Testis (tissue), 5 donors: ENCODE measurements at places on chromosomes 1 and 21. TPM values are rescaled to one million over a fixed set of nuclear protein-coding genes. Genes with fewer than 3 reads are reported as not detected.

LCE1C gene
- total RNA-seq, result not detected

GNAT2 gene
- total RNA-seq, result 2.8 TPM

TPTE gene
- 71.1 TPM for total RNA-seq

DNA sequence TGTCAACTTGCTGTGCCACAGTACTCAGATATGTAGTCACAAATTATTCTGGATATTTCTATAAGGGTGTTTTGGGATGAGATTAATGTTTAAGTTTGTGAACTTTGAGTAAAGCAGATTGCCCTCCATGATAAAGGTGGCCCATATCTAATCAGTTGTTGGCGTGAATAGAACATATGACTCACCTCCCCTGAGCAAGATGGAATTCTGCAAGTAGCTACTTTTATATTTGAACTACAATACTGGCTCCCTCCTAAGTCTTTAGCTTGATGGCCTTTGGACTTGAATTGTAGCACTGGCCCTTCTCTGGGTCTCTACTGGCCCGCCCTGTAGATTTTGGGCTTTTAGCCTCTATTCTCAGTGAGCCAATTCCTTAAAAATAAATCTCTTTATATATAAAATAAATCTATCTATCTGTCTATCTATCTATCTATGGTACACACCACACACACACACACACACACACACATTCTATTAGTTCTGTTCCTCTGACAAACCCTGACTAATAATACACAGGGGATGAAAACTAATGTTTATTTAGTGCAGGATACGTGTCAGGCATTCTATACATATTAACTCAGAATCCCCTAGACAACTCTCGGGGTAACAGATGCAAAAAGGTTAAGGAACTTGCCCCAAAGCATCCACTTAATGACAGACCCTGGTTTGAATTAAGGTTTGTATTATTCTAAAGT, 37.9 kb upstream of the PDC start:
- DNase-seq, result no peak

KLHDC9 gene
- 55.8 TPM for total RNA-seq

DNA sequence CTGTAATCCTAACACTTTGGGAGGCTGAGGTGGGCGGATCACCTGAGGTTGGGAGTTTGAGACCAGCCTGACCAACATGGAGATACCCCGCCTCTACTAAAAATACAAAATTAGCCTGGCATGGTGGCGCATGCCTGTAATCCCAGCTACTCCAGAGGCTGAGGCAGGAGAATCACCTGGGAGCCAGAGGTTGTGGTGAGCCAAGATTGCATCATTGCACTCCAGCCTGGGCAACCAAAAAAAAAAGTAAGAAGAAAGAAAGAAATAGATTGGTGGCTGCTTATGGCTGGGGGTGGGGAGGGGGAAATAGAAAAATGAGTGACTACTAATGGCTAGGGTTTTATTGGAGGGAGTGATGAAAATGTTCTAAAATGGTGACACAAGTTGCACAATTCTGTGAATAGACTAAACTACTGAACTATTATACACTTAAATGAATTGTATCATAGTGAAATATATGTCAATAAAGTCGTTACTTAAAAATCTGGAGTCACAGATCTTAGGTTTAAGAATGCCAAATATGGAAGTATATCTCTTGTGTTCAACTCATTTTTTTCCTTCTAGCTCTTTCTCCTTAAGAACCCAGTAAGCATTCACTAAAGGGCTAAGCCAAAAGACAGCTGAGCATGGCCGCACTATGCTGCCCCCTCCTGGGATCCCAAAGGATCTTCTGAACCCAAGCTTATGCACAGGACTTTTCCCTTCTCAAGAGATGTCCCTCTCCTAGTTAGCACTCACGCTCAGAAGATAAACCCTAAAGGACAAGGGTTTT, 3.2 kb upstream of the NPL start:
- peak; percentile 63 for DNase-seq

- peak; percentile 58 for DNase-seq
Observed at GRCh38 chr1:52601991-52602855, at the start of gene GPX7. GPX7 (plus strand) TSS chr1:52602371; CDS start chr1:52602410, 39 bp downstream.

DNA sequence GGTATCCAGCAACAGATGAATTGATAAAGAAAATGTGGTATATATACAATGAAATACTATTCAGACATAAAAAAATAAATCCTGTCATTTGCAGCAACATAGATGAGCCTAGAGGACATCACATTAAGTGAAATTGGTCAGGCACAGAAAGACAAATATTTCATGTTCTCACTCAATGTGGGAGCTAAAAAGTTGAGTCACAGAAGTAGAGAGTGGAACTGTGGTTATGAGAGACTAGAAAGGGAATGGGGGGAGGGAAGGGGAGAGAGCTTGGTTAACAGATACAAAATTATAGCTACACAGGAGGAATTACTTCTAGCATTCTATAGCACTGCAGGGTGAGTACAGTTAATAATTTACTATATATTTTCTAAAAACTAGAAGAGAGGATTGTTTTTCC, 37.1 kb upstream of the SERPINC1 start:
- no peak for DNase-seq

GRCh38 chr21:24290151-24290833, 1317.0 kb downstream of the MRPL39 start:
- DNase-seq, result no peak

IL19 gene
- not detected for total RNA-seq

- peak; percentile 75 for DNase-seq
Observed at GRCh38 chr1:243254233-243254926, 701 bp downstream of the CEP170 start.

CLEC20A gene
- 1.1 TPM for total RNA-seq

- peak; percentile 39 for DNase-seq
Observed at GRCh38 chr1:3113047-3113740, 44.2 kb downstream of the PRDM16 start.
